Progenitor cell of endocrine pancreas (in vitro differentiated cells): ENCODE measurements at places on chromosomes 7 and 10. TPM values are rescaled to one million over a fixed set of nuclear protein-coding genes. Genes with fewer than 3 reads are reported as not detected.

PTPRN2 gene
- 9.4 and 11.4 TPM in 2 replicates for total RNA-seq

YWHAG gene
- total RNA-seq: 132 and 136 TPM in 2 replicates

- DNase-seq: no peak
Measured at GRCh38 chr10:18449611-18450026, 201.8 kb downstream of the NSUN6 start.

GRCh38 chr10:127921753-127922145, 14.8 kb downstream of the PTPRE start:
- no peak for DNase-seq

DNA sequence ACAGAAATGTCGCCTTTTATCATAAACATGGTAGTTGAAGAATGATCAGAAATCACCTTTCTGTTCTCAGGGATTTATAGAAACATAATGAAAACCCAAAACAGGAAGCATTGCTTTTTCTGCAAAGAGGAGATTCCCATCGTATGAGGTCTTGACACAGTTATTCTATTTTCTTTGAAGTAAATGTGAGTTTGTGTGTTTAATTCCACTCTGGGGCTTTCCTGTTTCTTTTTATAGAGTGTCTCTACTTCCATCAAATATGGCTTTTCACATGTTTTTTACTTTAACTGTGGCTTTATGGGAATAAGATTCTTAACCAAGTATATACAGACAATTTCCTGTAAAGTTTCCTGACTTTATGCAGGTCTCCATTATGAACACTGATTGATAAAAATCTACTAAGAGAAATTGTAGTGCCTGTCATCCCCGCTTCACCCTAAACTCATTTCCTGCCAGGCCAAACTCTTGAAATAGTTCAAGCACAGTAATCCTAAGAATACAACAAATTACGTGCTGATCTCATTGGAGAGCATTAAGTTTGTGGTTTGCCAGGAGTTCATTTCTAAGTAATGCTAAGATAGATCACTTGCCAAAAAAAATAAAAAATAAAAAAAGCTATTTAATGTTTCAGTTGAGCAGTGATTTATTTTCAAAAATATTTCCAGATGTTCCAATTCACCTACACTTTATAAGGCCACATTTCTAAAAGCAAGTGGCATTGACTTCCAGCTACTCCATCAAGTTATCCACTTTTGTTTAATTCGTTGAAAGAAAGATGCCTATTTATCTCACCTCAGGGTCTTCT, 52.2 kb upstream of the SEC61G start:
- no peak for DNase-seq

- DNase-seq: no peak
Measured at GRCh38 chr10:28046579-28046978, 47.7 kb upstream of the ODAD2 start.

DNA sequence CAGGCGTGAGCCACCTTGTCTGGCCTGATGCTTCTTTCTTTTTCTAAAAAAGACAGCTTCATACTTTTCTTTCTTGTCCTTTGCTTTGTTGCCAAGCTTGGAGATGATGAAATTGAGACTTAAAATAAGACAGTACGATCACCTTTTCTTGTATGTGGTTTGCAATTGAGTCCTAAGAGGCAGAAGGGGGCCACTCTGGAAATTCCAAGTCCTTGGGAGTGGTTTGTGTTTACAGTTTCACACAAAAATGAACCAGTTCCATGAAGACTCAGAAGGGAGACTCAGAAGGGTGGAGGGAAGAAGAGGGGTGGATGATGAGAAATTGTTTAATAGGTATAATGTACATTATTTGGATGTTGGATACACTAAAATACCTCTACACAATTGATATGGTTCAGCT, 70.7 kb upstream of the TNS3 start:
- DNase-seq: no peak
